Transverse colon (tissue), 4 donors: ENCODE measurements at places on chromosomes 11 and 22.

DNA sequence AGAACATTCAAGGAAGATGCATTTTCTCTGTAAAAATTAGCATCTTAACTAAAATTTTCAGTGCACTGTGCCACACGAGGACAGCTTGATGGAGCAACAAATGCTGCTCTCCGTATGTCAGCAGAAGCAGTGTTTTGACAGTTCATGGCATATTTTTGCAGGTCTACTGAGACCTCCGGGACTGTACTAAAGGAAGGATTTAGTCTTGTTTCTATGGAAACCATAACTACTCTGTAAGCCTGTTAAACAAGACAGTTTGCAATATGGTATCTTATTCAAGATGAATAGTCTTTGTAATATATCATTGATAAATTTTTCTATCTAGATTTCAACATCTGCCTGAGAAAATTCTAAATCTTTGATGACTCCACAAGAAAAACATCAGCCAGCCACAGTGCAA lies 184.0 kb upstream of the GUCY1A2 start:
- DNase-seq, result no peak

- DNase-seq, result no peak
Observed at GRCh38 chr11:60172011-60172410, 10.9 kb downstream of the MS4A6A start.

- DNase-seq, result no peak
Observed at GRCh38 chr22:30078320-30079311, 1.6 kb upstream of the HORMAD2 start.

GRCh38 chr11:80355251-80355650 lies 914.4 kb upstream of the TENM4 start:
- no peak for DNase-seq

DNA sequence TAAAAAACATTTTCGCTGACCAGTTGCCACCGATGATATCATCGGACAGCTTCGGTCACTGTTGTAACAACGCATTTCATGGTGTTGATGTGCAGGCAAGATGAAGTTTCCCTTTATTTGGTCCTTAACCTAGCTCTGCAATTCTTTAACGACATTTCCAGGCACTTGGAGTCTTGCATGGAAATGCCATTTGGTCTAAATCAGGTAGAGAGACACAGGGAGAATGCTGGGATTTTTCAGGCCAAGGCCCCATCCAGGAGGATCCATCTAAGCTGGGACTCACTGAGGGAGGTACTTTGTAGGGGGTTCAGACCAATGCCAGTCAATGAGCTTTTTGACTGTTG lies 121.5 kb upstream of the RCN1 start:
- DNase-seq, result no peak

- DNase-seq, result no peak
Observed at GRCh38 chr11:118785362-118785761, 5.6 kb downstream of the DDX6 start.

DNA sequence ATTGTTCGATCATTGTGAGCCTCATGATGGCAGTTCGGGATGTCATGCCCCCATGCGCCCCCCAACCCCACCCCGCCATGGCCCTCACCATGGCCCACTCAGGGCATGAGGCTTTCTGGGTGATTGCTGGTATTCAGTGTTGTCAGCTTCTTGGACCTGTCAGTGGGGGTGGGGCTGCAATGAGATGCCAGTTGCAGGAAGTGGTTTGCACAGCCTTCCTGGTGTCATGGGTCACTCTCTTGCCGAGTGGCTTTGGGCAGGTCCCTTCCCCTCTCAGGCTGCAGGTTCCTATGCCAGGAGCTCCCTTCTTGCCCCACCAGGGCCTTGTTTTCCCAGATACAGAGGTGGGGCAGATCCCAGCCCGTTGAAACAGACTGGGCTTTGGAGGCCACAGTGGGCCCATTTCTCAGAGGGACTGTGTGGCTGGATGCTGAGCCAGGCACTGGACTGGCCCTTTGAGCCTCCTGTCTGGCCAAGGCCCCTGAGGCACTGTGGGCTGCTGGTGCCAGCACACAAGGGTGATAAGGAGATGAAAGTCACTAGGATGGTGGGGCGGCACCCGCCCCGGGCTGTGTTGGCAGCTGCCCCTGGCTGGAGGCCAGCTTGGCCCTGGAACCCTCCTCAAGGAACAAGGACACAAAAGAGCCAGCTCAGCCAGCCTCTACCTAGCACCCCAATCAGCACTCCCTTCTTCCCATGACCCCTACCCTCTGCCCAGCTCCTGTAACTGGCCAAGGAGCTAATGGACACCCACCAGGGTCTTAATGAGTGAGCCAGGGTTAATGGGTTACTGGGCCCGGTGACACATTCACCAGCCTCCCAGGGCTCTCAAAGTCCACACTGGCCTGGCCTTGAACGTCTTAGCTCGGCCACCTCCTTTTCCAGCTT lies 1.5 kb upstream of the GGT1 start:
- peak; percentile 89 for DNase-seq

GRCh38 chr11:22471385-22471784 lies 133.2 kb downstream of the SLC17A6 start:
- no peak for DNase-seq

- DNase-seq, result no peak
Observed at GRCh38 chr11:112780351-112781087, 180.7 kb upstream of the NCAM1 start.

DNA sequence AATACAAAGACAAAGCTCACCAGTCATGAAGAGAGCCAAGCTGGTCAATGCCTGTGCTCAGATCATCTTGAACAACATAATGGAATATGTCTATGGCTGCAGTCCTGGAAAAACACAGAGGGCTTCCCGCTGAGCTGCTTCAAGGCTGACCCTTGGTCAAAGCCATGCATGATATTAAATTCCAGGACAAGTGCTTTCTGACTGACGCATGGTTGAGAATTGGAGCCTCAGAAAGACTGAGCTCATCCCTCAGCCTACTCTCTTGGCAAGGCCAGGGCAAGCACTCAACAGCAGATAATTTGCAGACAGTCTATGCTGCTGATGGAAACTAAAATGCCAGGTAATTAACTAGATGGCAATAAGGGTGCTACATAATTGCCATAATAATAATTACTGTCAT lies 89.2 kb downstream of the GALNT18 start:
- DNase-seq, result no peak

- no peak for DNase-seq
Observed at GRCh38 chr11:132022285-132022684, 651.9 kb downstream of the NTM start.

DNA sequence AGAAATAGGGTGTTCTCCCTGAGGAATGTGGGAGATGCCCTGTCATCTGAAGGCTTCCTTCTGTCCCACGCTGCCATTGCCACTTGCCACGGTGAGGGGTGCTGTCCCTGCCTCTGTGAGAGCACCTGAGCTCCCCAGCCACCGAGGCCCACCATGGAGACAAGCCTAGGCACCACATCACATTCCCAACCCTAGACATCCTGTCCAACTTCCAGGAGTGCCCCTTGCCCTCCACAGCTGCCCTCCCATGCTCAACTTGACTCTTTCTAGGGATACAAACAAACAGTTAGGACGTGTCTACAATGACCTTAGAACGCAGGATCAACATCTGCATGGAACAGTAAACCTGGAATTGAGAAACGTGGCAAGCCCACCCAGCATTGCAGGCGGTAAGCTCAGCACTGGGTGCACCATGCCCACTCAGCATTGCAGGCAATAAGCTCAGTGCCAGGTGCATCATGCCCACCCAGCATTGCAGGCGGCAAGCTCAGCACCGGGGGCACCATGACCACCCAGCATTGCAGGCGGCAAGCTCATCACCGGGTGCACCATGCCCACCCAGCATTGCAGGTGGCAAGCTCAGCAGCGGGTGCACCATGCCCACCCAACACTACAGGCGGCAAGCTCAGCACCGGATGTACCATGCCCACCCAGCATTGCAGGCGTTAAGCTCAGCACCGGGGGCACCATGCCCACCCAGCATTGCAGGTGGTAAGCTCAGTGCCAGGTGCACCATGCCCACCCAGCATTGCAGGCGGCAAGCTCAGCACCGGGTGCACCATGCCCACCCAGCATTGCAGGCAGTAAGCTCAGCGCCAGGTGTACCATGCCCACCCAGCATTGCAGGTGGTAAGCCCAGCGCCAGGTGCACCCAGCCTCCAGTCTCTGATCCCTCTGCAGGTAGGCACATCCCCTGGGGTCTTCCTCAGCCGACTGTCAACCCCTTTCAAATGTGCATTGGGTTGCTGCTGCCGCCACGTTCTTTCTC lies 1463.9 kb downstream of the TBC1D22A start:
- DNase-seq, result no peak

DNA sequence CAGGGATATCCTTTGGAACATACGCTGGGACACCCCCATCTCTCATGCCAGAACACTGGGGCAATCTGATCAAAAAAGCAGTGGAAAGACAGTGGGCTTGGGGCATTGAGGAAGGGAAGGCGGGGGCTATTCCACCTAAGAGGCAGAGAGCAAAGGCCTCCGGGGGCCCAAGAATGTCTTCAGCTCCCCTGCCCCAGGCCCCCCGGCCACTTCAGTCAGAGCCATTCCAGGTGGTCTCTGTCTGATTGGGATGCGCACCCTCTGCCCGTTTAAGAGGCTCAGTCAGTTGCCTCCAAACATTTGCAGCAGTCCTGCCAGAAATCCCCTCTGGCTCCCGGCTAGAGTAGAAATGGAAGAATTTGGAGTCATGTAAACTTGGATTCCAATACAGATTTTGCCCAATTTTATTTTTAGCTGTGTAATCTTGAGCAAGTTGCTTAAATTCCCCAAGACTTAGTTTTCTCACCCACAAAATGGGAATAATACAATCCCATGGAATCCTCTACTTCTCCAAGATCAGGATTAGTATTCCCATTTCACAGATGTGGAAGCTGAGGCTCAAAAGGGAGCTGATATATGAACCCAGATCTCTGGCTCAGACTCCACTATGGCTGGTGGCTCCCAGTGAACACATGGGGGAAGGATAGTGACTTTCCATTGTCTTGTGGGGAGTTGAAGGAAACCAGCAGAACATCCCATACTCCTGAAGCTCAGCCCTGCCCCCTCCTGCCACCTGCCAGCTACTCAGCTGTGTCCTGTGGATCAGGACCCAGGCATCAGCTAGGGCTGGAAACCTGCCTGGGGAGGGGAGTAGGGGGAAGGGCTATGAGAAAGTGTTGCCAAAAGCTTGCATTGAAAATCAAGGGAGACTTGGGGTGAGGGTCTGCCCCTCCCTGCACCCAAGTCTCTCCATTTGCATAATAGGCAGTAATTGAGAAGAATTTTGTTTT lies 6.1 kb upstream of the WNT11 start:
- DNase-seq, result no peak

- DNase-seq, result no peak
Observed at GRCh38 chr11:109304159-109304558, 117.8 kb upstream of the C11orf87 start.

GRCh38 chr22:29207562-29208501 lies 2.1 kb downstream of the EMID1 start:
- no peak for DNase-seq

DNA sequence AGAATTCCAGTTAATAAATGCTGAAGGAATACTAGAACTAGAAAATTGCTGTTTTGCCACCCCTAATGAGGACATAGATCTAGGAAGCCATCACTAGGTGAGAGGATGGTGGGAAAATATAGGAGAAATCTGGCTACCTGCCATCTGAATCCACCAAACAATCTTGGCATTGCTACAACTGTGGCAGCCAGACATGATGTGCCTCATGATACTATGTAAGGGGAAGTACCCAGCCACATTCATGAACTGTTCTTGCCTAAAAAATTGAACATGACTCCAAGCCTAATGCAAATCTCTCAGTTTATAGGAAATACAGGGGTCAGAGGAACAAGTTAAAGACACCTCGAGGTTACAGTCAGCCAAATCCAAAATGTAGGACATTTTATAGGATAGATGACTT lies 72.8 kb downstream of the SFI1 start:
- no peak for DNase-seq

GRCh38 chr22:25167834-25168601 lies 31.6 kb upstream of the CRYBB3 start:
- no peak for DNase-seq

GRCh38 chr11:112279901-112280267 lies 19.2 kb upstream of the PLET1 start:
- DNase-seq, result peak; percentile 70

GRCh38 chr22:38347944-38348750 lies 30.9 kb upstream of the CSNK1E start:
- peak; percentile 32 for DNase-seq

- DNase-seq, result no peak
Observed at GRCh38 chr22:24103301-24103700, 78.0 kb upstream of the SUSD2 start.

GRCh38 chr22:39153220-39153717 lies 789 bp upstream of the CBX7 start:
- no peak for DNase-seq

- no peak for DNase-seq
Observed at GRCh38 chr11:131759140-131759539, 388.7 kb downstream of the NTM start.

DNA sequence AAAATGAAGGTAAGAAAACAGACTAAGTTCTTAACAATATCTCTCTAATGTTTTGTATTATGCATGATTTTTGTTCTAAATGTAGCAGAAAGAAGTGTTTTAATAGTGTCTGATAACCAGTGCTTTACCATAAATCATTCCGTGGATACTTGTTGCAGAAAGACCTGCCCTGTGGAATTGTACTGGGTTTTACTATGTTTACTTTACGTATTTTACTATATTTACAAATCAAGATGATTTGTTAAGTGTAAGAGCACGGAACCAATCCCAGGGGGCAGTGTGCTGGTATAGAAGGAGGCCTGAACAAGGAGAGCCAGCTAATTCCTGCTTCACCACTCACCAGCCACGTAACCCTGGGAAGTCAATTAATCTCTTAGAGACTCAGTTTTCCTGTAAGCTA lies 1.4 kb downstream of the HTR3B start:
- DNase-seq, result peak; percentile 72

DNA sequence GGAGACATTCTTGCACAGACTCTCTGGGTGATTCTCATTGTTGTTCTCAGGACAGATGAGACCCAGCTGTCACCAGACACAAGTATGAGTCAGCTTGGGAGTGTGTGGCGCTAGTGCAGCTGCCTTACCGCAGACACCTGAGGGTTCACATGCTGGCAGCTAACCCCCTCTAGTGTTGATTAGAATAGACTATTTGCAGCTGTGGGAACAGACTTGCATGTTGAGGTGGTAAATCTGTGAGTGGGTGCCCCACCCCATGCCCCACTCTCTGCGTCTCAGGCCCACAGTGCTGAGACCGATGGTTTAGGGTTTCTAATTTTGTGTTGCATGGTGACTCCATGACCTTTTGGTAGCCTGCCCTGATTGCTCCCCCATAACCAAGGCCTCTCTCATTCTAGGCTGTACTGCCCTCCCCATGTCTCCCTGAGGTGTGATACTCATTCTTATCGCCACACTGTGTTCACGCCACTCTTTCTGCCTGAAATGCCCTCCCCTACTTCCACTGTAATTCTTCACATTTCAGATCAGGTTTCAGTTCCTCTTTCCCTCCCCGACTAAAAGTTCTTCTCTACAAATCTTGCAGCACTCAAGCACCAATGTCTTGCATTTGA lies 73.7 kb upstream of the KIRREL3 start:
- peak; percentile 66 for DNase-seq

GRCh38 chr11:46222490-46223251 lies 54.8 kb upstream of the CREB3L1 start:
- DNase-seq, result no peak

- no peak for DNase-seq
Observed at GRCh38 chr11:6812390-6813005, 13.0 kb upstream of the OR6A2 start.
